ENCODE measurements at places on chromosomes 16 and 17. TPM values are rescaled to one million over a fixed set of nuclear protein-coding genes. Genes with fewer than 3 reads are reported as not detected.

Gene OTOA
- total RNA-seq: not detected

Gene TEX14
- total RNA-seq: not detected

Gene DYNC1LI2
- total RNA-seq: 89.2 TPM

Gene KIF18B
- 2.1 TPM for total RNA-seq

Gene CHRNE
- total RNA-seq: 0.13 TPM

Gene KRTAP4-6
- total RNA-seq: not detected

DNA sequence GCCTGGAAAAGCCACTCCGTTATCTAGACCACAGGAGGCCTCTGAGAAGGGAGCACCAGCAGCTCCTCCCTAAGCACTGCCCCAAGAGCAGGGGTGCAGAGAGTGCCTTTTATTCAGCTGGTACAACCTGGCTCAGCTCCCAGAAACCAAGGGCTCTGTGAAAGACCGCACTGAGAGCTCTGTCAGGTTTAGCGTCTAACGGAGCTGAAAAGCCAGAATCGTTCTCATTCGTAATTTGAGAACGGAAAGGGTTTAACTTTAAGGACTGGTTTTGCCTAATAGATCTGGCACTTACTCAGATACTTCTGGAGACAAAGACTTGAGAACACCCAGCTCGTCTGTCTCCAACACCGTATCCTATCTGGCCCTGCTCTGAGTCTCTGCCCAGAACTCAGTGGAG, 13.5 kb downstream of the MPG start:
- H3K4me1 ChIP-seq: no peaks in the 10 kb centered on the region
- no peak overlapping the region for H3K4me3 ChIP-seq
- no peak for DNase-seq
- H3K36me3 ChIP-seq: no peaks in the 10 kb centered on the region
- H3K27me3 ChIP-seq: no peaks in the 10 kb centered on the region

- no peak overlapping the region for H3K4me3 ChIP-seq
- H3K4me1 ChIP-seq: no peaks in the 10 kb centered on the region
- DNase-seq: no peak
- H3K36me3 ChIP-seq: no peaks in the 10 kb centered on the region
- H3K27ac ChIP-seq: no peak overlapping the region
Observed at GRCh38 chr16:7086822-7087616, 245.6 kb upstream of the RBFOX1 start.

- H3K4me1 ChIP-seq: no peaks in the 10 kb centered on the region
- no peak overlapping the region for H3K27ac ChIP-seq
- no peak overlapping the region for H3K4me3 ChIP-seq
- no peaks in the 10 kb centered on the region for H3K36me3 ChIP-seq
- DNase-seq: no peak
Observed at GRCh38 chr16:75787440-75787839, 61.1 kb upstream of the CPHXL start.

- no peaks in the 10 kb centered on the region for H3K4me1 ChIP-seq
- no peak overlapping the region for H3K27ac ChIP-seq
- DNase-seq: no peak
- no peak overlapping the region for H3K4me3 ChIP-seq
- peaks cover 32% of the 10 kb centered on the region for H3K27me3 ChIP-seq
Observed at GRCh38 chr17:31433811-31434726, 42.6 kb downstream of the RAB11FIP4 start.

DNA sequence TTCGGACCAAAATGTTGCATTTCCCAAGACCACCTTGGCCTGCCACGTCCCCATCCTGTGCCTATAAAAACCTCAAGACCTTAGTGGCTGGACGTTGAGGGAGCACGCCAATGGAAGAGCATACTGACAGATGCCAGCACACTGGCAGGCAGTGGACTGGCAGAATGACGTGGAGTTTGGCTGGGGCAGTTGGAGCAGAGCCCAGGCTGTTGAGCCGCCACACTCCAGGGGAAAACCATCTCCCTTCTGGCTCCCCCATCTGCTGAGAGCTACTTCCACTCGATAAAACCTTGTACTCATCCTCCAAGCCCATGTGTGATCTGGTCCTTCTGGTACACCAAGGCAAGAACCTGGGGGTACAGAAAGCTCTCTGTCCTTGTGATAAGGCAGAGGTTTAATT, 494.1 kb downstream of the CDH11 start:
- no peak for DNase-seq
- peaks cover 4% of the 10 kb centered on the region for H3K4me1 ChIP-seq
- H3K27me3 ChIP-seq: no peaks in the 10 kb centered on the region
- H3K36me3 ChIP-seq: no peaks in the 10 kb centered on the region
- no peak overlapping the region for H3K27ac ChIP-seq

GRCh38 chr17:51629232-51629631, 368.9 kb downstream of the UTP18 start:
- H3K36me3 ChIP-seq: no peaks in the 10 kb centered on the region
- no peaks in the 10 kb centered on the region for H3K4me1 ChIP-seq
- H3K27ac ChIP-seq: no peak overlapping the region
- no peak overlapping the region for H3K4me3 ChIP-seq
- no peak for DNase-seq
- no peaks in the 10 kb centered on the region for H3K27me3 ChIP-seq

- peak within 1 kb of the TSS; percentile 79 for H3K4me3 ChIP-seq
- DNase-seq: peak; percentile 93
- 0 out of 2 replicates have a peak, but pooled peaks cover 11% of the 10 kb centered on the region for H3K36me3 ChIP-seq
- no peaks in the 10 kb centered on the region for H3K27me3 ChIP-seq
- peaks cover 26% of the 10 kb centered on the region for H3K4me1 ChIP-seq
- H3K27ac ChIP-seq: peak within 1 kb of the TSS; percentile 93
Observed at GRCh38 chr16:68264128-68265077, at the start of gene SLC7A6. Gene SLC7A6 (plus strand): TSS chr16:68264526. CDS start chr16:68274727, 10,201 bp downstream.

DNA sequence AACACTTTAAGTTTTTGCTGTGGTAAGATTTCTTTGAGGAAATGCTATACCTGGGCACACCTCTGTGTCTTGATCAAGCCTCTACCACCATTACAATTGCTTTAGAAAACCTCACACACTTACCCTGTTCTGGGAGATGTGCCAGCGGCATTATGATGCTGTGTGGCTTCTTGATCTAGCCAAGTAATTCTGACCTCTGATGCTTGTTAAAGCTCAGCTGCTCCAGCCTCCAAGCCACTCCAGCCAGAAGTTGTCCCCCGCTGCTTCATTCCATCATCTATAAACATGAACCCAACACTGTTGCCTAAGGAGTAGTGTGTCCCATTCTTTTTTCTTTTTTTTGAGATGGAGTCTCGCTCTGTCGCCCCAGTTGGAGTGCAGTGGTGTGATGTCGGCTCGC, 60.1 kb downstream of the CYLD start:
- H3K4me1 ChIP-seq: no peaks in the 10 kb centered on the region
- peaks cover 9% of the 10 kb centered on the region for H3K36me3 ChIP-seq
- no peaks in the 10 kb centered on the region for H3K27me3 ChIP-seq
- no peak overlapping the region for H3K27ac ChIP-seq
- no peak overlapping the region for H3K4me3 ChIP-seq

DNA sequence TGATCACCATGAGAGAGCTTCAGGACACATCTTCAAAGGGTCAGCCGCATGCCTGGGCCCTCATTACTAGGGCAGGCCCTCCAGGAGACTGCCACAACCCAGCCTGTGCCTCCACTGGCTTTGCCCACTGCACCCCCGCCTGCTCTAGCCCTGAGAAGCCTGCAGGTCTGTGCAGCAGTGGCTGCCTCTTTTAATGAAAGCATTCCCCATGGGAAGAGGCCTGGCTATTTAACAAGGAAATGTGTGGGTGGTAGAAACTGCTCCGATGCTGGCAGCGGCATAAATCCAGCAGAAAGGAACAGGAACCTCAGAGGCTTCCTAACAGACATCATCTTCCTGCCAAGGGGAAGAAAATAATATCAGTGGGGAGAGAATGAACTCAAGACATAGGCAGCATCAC, 375 bp upstream of the KRT32 start:
- H3K4me3 ChIP-seq: no peak overlapping the region
- peak; percentile 56 for DNase-seq
- H3K36me3 ChIP-seq: no peaks in the 10 kb centered on the region
- peaks cover 12% of the 10 kb centered on the region for H3K4me1 ChIP-seq
- H3K27ac ChIP-seq: no peak overlapping the region

DNA sequence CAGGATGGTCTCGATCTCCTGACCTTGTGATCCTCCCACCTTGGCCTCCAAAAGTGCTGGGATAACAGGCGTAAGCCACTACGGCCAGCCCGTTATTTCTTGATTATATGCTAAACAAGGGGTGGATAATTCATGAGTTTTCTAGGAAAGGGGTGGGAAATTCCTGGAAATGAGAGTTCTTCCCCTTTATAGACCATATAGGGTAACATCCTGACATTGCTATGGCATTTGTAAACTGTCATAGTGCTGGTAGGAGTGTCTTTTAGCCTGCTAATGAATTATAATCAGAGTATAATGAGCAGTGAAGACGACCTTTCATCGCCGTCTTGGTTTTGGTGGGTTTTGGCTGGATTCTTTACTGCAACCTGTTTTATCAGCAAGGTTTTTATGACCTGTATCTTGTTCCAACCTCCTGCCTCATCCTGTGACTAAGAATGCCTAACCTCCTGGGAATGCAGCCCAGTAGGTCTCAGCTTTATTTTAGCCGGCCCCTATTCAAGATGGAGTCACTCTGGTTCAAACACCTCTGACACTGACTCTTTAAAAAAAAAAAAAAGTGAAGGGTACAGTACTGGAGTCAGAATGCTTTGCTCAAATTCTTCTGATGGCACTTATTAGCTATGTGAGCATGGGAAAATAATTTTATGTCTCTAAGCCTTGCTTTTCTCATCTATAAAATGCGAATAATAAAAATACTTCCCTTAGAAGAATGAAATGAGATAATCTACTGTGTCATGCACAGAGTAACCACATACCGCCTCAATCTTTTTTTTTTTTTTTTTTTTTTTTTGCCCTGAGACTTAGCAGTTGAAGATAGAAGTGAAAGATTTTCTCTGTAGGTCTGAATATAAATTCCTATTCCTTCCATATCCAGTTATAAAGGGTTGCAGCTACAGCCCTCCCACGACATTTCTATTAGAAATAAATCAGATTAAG, 5.1 kb upstream of the CALCOCO2 start:
- H3K36me3 ChIP-seq: no peaks in the 10 kb centered on the region
- H3K27me3 ChIP-seq: no peaks in the 10 kb centered on the region
- H3K27ac ChIP-seq: no peak overlapping the region
- peak; percentile 54 for DNase-seq
- no peak overlapping the region for H3K4me3 ChIP-seq

- no peaks in the 10 kb centered on the region for H3K4me1 ChIP-seq
- DNase-seq: no peak
- no peak overlapping the region for H3K4me3 ChIP-seq
- no peaks in the 10 kb centered on the region for H3K27me3 ChIP-seq
Observed at GRCh38 chr17:78366109-78366848, 6.4 kb upstream of the SOCS3 start.

DNA sequence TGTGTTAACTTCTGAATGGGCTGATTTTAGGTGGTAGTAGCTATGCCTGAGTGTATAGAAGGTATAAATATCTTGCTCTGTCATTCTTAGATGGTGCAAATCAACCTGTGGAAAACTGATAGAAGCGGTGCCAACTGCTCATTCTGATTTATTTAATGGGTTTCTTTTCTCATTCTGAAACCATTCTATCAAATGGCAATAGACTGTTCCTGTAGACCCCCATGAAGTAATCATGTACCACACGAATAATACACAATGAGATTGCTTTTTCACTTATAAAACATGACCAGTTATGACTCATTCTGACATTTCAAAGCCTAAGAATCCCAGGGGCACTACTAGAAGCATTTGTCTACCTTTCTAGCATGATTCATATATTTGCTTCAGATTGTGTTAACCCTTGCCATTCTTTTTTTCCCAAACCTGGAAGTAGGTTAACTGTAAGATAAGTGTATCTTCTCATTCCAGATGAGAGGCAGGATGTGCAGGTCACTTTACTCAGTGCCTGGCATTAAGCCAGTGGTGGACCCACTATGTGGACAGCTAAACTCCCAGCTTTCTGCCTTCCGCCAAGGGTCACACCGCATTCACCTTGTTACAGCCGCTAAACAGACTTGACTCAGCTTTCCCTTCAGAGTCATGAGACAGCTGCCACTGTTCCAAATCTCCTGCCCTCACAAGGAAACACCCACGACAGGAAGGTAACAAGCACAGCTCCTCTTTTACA, 16.4 kb upstream of the SLC16A11 start:
- H3K27me3 ChIP-seq: 0 out of 2 replicates have a peak, but pooled peaks cover 4% of the 10 kb centered on the region
- DNase-seq: peak; percentile 77
- peaks cover 6% of the 10 kb centered on the region for H3K4me1 ChIP-seq
- H3K4me3 ChIP-seq: no peak overlapping the region
- H3K36me3 ChIP-seq: no peaks in the 10 kb centered on the region
- H3K27ac ChIP-seq: no peak overlapping the region

GRCh38 chr17:45006927-45007461, 38.9 kb upstream of the C1QL1 start:
- no peak overlapping the region for H3K27ac ChIP-seq
- H3K4me1 ChIP-seq: no peaks in the 10 kb centered on the region
- H3K27me3 ChIP-seq: peaks cover 4% of the 10 kb centered on the region
- DNase-seq: no peak
- H3K36me3 ChIP-seq: no peaks in the 10 kb centered on the region

- no peak for DNase-seq
- no peak overlapping the region for H3K4me3 ChIP-seq
- no peaks in the 10 kb centered on the region for H3K27me3 ChIP-seq
- no peak overlapping the region for H3K27ac ChIP-seq
- peaks cover 8% of the 10 kb centered on the region for H3K4me1 ChIP-seq
Observed at GRCh38 chr17:57517632-57518456, 227.3 kb downstream of the CCDC182 start.

- no peaks in the 10 kb centered on the region for H3K27me3 ChIP-seq
- DNase-seq: peak; percentile 87
- no peaks in the 10 kb centered on the region for H3K4me1 ChIP-seq
- no peak overlapping the region for H3K27ac ChIP-seq
- H3K4me3 ChIP-seq: no peak overlapping the region
Observed at GRCh38 chr17:67800495-67800928, 24.8 kb upstream of the BPTF start.

GRCh38 chr17:1179112-1179817, 516 bp downstream of the ABR start:
- peak; percentile 66 for DNase-seq
- no peaks in the 10 kb centered on the region for H3K27me3 ChIP-seq
- no peak overlapping the region for H3K27ac ChIP-seq
- peaks cover 16% of the 10 kb centered on the region for H3K4me1 ChIP-seq
- no peaks in the 10 kb centered on the region for H3K36me3 ChIP-seq

DNA sequence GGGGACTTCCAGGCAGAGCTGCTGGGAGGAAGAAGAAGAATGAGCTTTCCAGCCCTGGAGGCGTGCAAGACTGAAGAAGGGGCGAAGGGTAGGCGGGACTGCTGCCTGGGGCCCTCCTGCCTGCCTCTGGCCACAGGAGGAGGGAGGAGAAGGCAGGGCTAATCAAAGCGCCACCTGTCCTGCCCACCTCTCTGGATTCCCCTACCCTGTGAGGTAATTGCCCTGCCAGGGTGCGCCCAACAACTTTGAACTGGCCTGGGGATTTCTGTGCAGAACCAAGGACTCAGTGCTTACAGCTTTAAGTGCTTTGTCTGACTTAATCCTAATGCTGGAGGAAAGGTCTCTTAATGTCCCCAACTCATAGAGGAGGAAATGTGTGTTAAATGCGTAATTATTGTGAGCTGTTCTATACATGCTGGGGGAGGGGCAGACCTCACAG, at the start of gene NOXO1:
NOXO1 (minus strand) TSS at position 72 of the 439 bp plus-strand sequence. CDS start 290 bp downstream, outside the sequence.
- DNase-seq: no peak
- H3K36me3 ChIP-seq: no peaks in the 10 kb centered on the region
- no peak within 1 kb of the TSS for H3K27ac ChIP-seq
- H3K27me3 ChIP-seq: peaks cover 21% of the 10 kb centered on the region
- no peaks in the 10 kb centered on the region for H3K4me1 ChIP-seq
- H3K4me3 ChIP-seq: no peak within 1 kb of the TSS
